ENCODE measurements at places on chromosomes 2 and 18. TPM values are rescaled to one million over a fixed set of nuclear protein-coding genes. Genes with fewer than 3 reads are reported as not detected.
A peak's percentile ranks its signal among the peaks of the same experiment; 100 is the strongest.

GRCh38 chr18:76345901-76346300, 149.1 kb downstream of the ZNF516 start:
- no peak for DNase-seq

GRCh38 chr2:182207049-182207746, 219.6 kb downstream of the PDE1A start:
- DNase-seq: no peak

DNA sequence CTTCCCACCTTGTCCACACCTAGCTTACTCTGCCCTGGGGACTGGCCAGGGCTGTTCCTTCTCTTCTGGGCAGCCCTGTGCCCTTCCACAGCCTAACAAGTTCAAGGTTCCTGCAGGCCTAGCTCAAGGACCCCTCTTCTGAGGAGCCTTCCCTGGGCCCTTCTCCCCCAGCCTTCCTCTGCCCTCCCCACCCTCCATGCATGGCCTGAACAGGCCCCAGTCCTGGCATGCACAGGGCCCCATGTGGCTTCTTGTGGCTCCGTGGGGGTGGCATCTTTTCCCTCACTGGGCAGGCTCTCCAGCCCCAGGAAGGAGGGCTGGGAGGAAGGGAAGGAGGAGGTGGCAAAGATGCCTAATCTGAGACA, 162.9 kb downstream of the CELF4 start:
- no peak for DNase-seq

GRCh38 chr2:206084870-206085741, 868 bp downstream of the INO80D start:
- peak; percentile 31 for DNase-seq

- no peak for DNase-seq
Observed at GRCh38 chr2:236341721-236342120, 77.5 kb upstream of the ASB18 start.

DNA sequence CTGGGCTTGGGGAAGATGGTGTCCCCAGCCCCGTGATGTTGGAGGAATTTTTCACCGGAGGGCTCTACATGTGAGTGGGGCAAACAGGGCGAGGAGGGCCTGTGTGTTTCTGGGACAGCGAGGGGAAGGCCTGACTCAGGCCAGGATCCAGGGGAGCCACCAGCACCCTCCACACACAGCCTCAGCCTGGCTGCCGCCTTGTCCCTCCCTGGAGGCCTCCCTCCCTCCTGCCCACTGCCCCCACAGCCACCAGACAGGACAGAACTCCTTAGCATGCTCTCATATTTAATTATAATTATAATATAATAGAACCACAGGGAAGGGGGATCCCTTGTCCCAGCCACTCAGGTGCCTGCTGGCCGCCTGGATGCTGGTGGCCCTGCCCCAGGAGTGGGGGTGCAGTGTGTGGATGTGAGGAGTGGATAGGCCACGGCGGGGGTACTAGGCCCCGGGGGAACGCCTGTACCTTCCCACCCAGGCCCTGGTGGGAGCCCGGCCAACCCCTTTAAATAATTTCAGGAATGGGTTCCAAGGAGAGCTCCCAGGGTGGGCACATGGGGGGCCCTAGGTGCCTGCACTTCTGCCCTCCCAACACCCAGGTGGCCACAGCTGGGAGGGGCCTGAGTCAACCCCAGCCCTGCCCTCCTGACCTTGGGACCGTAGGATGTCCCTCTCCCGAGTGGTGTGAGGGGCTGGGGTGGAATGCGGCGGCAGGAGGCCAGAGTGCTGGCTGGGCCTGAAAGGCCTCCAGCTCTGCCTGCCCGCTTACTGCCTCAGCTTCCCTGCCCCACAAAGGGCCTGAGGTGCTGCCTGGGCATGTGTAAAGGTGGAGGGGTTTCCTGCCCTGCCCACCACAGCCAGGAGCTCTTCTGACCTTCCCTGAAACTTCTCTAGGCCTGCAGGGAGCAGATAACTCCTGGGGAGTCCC, 8.8 kb downstream of the PDCD1 start:
- no peak for DNase-seq

GRCh38 chr2:20596193-20596972, 54.5 kb downstream of the HS1BP3 start:
- DNase-seq: peak; percentile 25

GRCh38 chr18:61957801-61958516, 65.2 kb upstream of the RNF152 start:
- peak; percentile 78 for DNase-seq

DNA sequence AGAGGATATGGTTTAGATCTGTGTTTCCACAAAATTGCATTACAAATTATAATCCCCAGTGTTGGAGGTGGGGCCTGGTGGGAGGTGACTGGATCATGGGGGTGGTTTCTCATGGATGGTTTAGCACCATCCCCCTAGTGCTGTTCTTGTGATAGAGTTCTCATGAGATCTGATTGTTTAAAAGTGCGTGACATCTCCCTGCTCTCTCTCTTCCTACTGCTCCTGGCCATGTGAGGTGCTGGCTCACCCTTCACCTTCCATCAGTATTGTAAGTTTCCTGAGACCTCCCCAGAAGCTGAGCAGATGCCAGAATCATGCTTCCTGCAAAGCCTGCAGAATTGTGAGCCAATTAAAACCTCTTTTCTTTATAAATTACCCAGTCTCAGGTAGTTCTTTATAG, 33.1 kb downstream of the LHCGR start:
- DNase-seq: no peak

The SLC9A4 gene
- not detected for total RNA-seq

The CNRIP1 gene
- total RNA-seq: 53.9 TPM

The KLHL14 gene
- total RNA-seq: not detected

The SFTPB gene
- total RNA-seq: not detected

The PLB1 gene
- 1.6 TPM for total RNA-seq

The MROH2A gene
- total RNA-seq: 0.10 TPM

The C1GALT1C1L gene
- total RNA-seq: 6.4 TPM

The GCG gene
- total RNA-seq: 0.39 TPM

Measured in RPMI7951 (cell line).